ENCODE measurements at places on chromosomes 7 and 10. TPM values are rescaled to one million over a fixed set of nuclear protein-coding genes. Genes with fewer than 3 reads are reported as not detected.

The CH25H gene
- not detected for total RNA-seq

The AKR1D1 gene
- total RNA-seq, result not detected

The NUDT13 gene
- 2.5 TPM for total RNA-seq

The CTAGE15 gene
- not detected for total RNA-seq

The PRPS1L1 gene
- total RNA-seq, result not detected

The NANOS1 gene
- 0.39 TPM for total RNA-seq

DNA sequence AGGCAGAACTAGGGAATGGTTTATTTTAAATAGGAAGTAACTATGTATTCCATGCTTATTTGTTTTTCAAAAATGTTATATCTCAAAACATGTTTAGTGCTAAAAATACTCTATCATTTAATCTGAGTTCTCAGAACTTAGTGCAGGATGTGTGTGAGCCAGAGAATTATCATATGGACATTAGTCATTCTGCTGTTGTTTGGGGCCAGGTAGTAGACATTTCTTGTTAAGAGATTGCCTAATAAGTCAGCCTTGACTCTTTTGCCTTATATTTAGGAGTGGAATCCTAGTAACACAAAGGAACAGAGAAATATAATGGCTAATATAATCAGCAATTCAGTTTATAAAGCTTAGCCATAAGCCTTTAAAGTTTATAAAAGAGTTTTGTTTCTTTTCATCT lies 149.8 kb downstream of the CCSER2 start:
- DNase-seq, result peak; percentile 40

DNA sequence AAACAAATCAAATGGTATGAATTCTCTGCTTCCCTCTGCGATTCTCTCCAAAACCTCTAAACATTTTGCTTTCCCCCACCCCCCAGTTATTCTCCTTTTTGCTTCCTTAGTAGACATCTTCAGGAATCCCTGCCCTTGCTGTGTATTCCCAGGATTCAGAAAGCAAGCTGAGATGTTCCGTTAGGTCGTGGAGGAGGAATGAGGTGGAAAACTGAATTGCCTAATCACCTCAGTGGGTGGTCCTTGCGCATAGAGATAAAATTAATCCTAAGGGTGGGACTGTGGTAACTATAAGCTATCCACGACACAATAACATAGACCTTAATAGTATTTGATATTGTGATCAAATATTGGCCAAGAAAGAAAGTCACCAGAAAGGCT lies 49.1 kb upstream of the SEMA3C start:
- no peak for DNase-seq

DNA sequence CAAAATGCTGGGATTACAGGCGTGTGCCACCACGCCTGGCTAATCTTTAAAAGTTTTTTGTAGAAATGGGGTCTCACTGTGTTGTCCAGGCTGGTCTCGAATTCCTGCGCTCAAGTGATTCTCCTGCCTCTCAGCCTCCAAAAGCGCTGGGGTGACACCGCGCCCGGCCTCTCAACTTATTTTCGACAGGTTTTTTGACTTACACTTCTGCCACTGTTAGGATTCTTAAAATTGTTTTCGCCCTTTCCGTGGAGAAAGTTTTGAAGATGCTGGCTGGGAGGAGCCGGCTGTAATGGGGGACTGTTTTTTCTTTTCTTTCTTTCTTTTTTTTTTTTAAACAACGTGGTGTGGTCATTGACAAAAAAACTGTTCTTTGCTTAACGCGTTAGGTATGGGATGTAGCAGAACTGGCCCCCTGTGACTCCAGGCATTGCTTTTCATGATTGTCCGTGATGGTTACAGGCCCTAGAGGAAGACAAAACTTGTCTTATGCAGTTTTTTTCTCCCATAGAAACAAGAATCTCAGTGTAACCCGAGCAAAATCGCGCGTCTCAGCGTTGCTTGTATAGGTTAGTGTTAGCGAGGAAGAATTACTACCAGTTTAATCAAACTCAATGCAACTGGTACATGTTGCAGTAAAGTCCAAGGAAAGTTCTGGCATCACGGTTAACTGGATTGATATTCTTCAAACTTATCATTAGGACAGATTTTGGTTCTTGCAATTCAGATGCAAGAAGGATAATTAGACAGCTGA lies 72.2 kb downstream of the DAGLB start:
- peak; percentile 36 for DNase-seq

GRCh38 chr10:72109636-72110157 lies 21.3 kb upstream of the SPOCK2 start:
- DNase-seq, result no peak

DNA sequence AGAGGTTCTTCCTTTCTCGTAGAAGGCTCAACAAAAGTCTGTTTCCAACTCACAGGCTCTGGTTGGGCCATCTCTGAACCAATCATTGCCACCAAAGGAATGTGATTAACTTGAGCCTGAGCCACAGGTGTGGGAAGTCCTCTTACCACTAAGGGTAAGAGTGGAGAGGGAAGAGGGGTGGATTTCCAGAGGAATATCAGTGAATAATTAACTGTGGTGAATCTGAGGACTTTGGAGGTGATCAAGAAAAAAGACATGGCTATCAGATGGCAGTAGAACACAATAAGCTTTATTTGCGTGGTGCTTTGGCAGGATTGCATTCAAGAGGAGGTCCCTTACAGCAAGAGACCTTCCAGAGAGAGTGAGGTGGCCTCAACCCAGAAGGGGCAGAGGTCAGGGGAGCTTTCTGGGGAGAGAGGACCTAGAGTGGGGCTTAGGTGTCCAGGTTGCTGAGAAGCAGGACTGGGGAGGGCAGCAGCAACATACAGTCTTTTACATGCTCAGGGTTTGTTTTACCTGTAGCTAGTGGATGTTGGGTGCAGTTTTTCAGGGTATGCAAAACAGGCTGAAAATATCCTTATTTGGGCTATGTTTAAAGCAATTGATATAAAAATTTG lies 61.4 kb downstream of the BBS9 start:
- DNase-seq, result no peak

DNA sequence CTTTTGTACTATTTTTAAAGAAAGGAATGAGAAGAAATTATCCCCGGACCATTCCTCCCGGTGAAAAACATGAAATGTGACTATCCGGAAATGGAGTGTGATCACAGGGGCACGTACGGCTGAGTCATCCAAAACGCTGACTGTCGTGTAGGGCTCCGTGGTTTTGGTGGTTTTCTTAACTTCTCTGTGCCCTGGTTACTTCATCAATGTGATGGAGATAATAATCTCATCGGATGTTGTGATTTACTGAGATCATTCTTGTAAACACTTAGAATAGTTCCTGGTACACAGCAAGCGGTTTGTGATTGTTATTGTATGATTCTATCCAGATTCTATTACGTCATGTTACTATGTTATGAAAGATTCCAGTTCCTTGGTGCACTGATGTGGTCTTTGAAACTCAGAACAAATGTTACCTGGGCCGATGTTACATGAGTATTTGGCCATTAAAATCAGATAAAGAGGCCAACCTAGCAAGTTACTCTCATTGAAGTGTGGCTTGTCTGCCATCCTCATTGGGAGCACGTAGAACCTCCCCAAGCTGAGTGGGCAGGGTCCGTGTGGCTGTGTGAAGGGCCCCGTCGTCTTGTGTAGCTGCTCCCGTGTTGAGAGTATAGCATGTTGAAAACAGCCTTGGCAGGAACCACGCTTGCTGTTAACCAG lies 99.5 kb downstream of the CAMK1D start:
- DNase-seq, result peak; percentile 88

DNA sequence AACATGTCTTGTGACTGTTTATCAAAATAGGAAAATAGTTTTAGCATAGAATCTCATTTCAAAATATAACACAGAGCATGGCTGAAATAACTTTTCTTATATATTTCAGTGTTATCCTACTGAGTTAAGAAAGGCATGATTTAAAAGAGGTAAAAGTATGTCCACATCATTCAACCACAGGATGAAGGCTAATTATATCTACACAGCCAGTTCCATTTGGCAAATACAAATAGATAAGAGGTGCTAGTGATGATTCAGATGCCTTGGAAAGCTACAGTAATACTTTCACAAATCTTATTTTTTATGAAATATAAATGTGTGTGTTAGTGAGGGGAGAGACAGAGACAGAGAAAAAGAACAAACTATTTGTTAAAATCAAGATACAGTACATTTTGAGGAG lies 42.9 kb upstream of the PCDH15 start:
- DNase-seq, result no peak

DNA sequence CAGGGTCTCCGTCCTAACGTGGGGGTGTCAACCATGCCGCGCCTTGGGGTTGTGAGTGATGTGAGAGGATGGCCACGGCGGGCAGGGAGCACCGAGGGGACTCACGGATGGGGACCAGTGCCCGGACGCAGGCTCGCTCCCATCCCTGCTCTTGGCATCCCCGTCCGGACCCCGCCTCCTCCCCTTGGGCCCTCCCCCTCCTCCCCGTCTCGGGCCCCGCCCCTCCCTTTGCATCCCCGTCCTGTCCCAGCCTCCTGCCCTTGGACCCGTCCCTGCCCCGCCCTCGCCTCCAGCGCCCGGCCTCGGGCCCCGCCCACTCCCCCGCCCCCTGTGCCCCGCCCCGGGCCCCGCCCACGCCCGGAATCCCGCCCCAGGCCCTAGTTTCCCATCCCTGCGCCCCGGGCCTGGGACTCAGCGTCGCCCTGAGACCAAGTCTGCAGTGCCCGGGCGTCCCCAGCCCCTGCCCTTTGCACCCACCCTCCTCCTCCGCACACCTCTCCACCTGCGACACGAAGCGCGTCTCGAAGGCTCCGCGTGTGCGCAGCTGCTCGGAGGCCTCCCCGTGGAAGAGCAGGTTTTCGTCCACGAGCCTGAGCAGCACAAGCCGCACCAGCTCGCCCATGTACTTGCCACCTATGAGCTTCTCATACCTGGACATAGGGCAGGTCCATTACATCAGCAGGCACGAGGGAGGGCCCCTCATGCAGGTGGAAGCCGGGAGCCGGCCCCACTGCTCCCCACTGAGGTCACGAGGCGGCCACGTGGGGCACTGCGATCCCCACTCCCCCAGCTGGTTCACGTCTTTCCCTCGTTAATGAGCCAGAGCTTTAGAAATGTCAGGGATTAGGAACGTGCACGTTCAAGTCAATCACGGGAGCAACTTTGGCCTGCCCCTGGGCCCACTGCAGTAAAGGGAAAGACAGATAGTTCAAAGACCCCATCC lies 5.1 kb upstream of the MYL7 start:
- DNase-seq, result no peak

- peak; percentile 70 for DNase-seq
Observed at GRCh38 chr7:37683246-37684120, at the start of gene GPR141. GPR141 (plus strand) TSS chr7:37683766; CDS start chr7:37740394, 56,628 bp downstream.

DNA sequence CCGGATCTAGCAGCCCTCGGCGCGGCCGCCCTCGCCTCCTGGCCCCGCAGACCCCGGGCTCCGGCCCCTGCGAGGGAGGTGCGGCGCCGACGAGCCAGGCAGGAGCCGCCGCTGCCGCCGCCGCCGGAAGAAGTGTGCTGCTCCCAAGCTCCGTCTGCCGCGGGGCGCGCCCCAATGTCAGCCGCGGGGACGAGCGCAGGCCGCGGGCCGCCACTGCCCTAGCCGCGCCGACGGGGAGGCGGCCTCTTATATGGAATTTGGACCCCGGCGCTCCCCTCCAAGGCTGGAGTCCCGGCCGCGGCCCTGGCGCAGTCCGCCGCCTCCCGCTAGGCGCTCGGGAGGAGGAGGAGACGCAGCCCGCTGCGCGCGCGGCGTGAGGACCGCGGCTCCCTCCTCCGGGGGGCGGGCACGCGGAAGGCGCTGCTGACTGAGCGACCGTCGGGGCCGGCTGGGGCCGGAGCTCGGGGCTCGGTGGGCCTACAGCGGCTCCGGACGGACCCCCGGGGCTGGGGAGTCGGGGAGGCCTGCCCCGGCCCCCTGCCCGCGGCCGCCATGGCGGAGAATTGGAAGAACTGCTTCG lies at the start of gene TRIM8:
TSS of gene TRIM8 (plus strand) at position 414 of the 580 bp plus-strand sequence. CDS start at position 553, 139 bp downstream.
- DNase-seq, result no peak

GRCh38 chr7:38245409-38245977 lies 27.9 kb downstream of the TARP start:
- no peak for DNase-seq

All from HT1080 (cell line).